Glutamatergic neuron (in vitro differentiated cells): ENCODE measurements at places on chromosomes 5 and 9.
A peak's percentile ranks its signal among the peaks of the same experiment; 100 is the strongest.

GRCh38 chr9:88789785-88790184 is 201.5 kb upstream of the S1PR3 start:
- H3K36me3 ChIP-seq: peaks cover 4% of the 10 kb centered on the region
- H3K27ac ChIP-seq: no peak overlapping the region
- no peak overlapping the region for H3K4me3 ChIP-seq
- peaks cover 1% of the 10 kb centered on the region for H3K27me3 ChIP-seq

DNA sequence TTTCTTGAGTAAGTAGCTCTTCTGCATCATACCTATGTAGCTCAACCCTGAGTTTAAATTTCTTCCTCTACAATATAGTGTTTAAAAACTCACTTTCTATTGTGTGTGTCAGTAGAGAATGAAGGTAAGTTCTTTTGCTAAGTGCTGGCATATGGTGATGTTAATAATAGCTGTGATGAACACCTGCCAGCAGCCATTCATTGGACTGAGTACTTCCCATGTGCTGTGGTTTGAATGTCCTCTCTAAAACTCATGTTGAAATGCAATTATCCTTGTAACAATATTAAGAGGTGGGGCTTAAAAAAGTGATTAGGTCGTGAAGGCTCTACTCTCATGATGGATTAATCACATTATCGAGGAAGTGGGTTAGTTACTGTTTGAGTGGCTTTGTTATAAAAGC is 645.2 kb upstream of the RGMB start:
- no peak for DNase-seq
- H3K27me3 ChIP-seq: no peaks in the 10 kb centered on the region
- no peaks in the 10 kb centered on the region for H3K36me3 ChIP-seq
- H3K27ac ChIP-seq: peak overlapping the region; percentile 28
- peaks cover 2% of the 10 kb centered on the region for H3K4me1 ChIP-seq

DNA sequence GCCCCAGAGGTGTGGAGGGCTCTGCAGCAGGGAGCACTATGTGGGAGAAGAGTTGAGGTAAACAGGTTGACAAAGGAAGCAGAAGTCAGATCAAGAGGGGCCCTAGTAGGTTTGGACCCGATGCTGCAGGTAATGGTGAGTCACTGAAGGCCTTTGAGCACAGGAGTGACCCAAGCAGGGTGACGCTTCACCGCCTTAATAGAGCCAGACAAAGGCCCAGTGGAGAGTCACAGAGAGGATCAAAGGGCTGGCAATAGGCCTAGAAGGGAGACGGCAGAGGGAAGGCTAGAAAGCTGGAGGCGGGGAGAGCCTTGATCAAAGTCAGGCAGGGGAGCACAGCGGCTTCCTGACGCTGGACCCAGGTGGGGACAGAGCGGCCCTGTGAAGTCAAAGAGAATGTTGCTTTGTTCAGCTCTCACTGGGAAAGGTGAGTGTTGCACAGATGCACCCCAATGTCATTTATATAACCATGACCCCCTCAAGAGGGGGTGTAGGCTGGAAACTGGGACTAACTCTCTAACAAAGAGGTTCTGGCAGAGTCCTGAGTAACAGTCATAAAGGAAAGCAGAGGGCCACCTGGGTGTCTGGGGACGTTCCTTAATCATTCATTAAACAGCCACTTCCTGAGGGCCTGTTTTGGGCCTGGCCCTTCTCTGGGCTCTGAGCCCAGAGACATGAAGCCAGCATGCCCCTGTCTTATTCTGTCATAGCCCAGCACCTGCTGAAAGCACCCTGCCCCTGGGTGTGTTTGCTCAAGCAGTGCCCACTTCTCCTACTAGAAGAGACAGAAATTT is 9.8 kb upstream of the CPLX2 start:
- H3K4me1 ChIP-seq: peaks cover 18% of the 10 kb centered on the region
- no peak overlapping the region for H3K27ac ChIP-seq
- DNase-seq: no peak
- peaks cover 2% of the 10 kb centered on the region for H3K27me3 ChIP-seq
- peaks cover 8% of the 10 kb centered on the region for H3K36me3 ChIP-seq

- H3K4me1 ChIP-seq: peaks cover 1% of the 10 kb centered on the region
- DNase-seq: no peak
- peak overlapping the region; percentile 40 for H3K27ac ChIP-seq
- H3K4me3 ChIP-seq: no peak overlapping the region
- H3K27me3 ChIP-seq: no peaks in the 10 kb centered on the region
Observed at GRCh38 chr5:106843812-106844416, 826.8 kb downstream of the EFNA5 start.

GRCh38 chr5:133638436-133638835 is 26.1 kb upstream of the FSTL4 start:
- peaks cover 9% of the 10 kb centered on the region for H3K4me1 ChIP-seq
- DNase-seq: no peak
- H3K27me3 ChIP-seq: no peaks in the 10 kb centered on the region
- H3K27ac ChIP-seq: no peak overlapping the region
- no peak overlapping the region for H3K4me3 ChIP-seq

DNA sequence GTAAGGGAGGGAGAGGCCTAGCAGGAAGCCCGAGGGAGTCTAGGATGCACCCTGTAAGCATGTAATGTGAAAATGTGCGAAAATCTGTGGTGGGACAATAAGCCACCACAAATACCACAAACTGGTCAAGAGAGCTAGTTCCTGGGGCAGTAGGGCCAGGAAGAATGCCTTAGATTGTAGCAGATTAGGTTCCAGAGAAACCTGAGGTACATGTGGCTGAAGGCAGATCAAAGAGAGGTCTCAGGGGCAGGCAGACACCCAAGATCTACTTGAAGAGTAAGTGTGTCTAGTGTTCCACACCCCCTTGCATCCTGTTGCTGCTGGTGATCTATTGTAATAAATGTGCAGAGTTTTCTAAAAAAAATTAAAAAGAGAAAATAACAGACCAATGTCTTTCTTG is 1677.3 kb upstream of the CDH6 start:
- H3K27me3 ChIP-seq: peaks cover 4% of the 10 kb centered on the region
- peak overlapping the region; percentile 55 for H3K27ac ChIP-seq
- H3K4me1 ChIP-seq: peaks cover 31% of the 10 kb centered on the region
- no peak for DNase-seq

DNA sequence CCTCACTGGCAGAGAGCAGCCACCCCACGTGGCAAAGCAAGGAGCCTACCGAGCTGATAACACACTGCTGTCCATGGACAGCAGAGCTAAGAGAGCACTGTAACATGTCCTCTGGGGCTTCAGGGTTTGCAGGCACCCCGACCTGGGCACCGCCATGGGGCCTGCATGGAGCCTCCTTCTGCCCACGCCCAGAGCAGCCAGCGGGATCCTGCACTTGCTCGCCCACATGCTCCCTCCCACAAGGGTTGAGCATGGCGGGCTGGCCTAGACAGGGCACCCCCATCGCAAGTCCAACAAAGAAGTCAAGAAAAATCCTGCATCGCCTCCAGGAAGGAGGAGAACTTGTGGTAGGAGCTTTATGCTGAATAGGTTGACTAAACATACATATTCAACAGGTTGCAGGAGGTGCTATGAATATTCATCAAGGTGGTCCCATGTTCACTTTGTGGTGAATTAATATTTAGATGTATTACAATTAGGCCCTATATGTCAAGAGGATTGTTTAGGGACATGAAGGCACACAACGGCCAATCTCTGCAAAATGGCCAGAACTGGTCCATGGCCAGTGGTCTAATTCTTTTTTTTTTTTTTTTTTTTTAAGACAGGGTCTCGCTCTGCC is 3.8 kb upstream of the MIGA2 start:
- H3K27ac ChIP-seq: no peak overlapping the region
- H3K36me3 ChIP-seq: no peaks in the 10 kb centered on the region
- no peak for DNase-seq

DNA sequence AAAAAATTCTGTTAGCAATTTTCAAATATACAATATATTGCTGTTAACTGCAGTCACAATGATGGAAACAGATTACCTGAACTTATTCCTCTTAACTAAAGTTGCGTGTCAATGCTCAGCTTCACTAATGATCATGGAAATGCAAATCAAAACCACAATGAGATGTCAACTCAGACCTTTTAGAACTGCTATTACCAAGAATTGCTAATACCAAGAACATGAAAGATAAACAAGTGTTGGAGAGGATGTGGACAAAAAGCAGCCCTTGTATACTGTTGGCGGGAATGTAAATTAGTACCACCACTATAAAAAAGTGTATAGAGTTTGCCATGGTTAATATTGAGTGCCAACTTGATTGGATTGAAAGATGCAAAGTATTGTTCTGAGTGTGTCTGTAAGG is 1409.7 kb upstream of the CDH18 start:
- no peak for DNase-seq
- no peaks in the 10 kb centered on the region for H3K27me3 ChIP-seq
- H3K27ac ChIP-seq: no peak overlapping the region
- H3K4me1 ChIP-seq: peaks cover 7% of the 10 kb centered on the region
- no peak overlapping the region for H3K4me3 ChIP-seq
- H3K36me3 ChIP-seq: no peaks in the 10 kb centered on the region
